T-helper 2 cell (primary cell): ENCODE measurements at places on chromosomes 11 and 22.

DNA sequence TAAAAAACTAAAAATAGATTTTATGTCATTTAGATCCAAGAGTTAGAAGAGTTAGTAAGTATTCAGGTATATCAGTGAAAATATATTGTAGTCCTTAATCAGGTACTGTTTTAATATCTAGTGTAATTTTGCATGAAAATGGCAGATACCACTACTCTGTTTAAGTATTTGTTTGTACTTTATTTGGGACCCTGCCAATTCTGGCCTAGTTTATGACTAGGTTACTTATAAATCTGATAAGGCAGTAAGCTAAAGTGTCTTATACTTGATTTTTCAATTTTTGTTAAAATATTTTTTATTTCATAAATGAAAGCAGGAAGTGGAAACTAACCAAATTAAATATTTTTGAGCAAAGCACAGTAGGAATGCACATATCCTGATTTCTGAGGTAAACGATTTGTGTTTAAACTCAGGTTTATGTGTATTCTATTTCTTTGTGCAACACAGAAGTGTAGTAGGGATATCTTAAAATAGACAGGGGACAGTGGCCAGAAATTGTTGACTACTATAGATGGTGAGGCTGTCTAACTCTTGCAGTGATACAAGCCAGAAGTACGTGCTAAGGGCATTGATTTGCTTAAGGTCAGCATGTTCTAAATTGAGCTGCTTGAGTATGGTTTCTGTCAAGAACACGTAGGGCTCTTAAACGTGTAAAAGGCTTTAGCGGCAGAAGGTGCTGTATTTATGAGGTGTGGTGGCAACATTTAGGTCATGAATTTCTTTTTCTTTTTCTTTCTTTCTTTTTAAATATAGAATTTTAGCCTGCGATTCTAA lies 34.0 kb downstream of the HIPK3 start:
- no peak for DNase-seq

DNA sequence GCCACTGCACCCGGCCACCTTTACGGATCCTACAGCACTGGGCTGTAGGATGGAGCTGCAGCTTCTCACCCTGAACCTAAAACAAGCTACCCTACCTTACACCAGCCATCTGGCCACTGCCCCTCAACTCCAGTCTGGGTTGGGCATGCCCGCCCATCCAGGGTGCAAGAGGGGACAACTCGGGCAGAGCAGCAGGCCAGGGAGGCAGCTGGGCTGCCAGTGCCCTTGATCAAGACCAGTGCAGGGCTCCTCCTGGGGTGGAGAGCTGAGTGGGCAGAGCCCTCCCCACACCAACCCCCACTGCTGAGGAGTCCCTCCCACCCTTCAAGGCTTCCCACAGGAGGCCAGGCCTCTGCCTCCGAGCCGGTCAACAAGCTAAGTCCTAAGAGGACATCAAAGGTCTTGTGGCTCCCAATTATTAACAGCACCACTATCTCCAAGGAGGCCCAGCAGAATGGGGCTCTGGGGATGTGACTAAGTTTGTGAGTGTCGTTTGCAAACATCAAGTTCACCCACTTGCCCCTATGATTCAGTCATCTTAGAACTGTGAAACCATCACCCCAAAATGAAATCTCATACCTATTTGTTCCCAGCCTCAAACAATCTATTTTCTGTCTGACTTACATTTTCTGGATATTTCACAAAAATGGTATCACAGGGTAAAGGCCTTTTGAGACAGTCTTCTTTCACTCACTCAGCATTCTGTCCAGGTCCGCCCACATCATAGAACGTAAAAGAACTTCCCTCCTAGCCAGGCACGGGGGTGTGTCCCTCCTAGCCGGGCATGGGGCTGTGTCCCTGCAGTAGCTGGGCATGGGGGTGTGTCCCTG lies 11.0 kb downstream of the GATD1 start:
- DNase-seq = no peak

DNA sequence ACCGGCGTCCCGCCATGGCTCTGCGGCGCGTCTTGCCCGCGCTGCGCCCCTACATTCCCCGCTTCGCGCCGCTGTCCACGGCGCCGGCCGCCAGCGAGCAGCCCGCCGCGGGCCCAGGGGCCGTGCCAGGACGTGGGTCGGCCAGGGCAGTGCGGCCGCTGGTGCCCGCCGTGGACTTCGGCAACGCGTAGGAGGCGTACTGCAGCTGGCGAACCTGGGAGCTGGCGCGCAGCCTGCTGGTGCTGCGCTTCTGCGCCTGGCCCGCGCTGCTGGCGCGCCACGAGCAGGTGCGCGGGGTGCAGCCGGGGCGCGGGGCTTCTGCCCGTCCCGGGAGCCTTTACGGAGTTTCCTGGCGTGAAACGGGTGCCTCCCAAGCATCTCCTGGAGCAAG lies 20.1 kb downstream of the DGCR6L start:
- no peak for DNase-seq

GRCh38 chr11:119091966-119092879 lies 7.5 kb downstream of the HMBS start:
- DNase-seq = no peak

- DNase-seq = no peak
Measured at GRCh38 chr11:118789501-118790356, 1.2 kb downstream of the DDX6 start.

DNA sequence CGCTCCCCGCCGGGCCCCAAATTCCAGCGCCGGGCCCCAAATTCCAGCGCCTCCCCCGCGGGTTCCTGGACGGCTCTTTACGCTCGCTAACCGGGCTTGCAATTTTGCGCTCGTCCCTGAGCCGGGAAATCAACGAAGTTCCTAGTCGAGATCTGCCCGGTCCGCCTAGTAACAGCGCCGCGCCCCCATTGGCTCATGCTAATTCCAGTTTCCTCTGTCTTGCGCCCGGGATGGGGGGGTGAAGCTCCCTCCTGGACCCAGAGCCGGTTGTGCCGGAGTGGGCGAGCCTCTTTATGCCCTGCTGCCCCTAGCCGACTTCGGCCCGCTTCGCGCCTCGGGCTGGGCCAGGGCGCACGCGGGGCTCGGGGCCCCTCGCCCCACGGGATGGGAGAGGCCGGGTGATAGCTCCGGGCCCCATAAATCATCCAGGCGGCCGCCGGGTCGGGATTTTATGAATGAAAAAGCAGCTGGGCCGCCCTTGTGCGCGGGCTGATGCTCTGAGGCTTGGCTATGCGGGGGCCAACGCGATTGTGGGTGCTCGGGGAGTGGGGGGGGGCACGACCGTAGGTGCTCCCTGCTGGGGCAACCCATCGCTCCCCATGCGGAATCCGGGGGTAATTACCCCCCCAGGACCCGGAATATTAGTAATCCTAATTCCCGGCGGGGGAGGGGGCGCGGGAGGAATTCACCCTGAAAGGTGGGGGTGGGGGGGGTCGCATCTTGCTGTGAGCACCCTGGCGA lies 1.8 kb upstream of the CCND1 start:
- DNase-seq = no peak

GRCh38 chr11:17343907-17344306 lies 7.7 kb upstream of the NCR3LG1 start:
- no peak for DNase-seq

GRCh38 chr22:37740455-37741311 lies 43.8 kb downstream of the TRIOBP start:
- no peak for DNase-seq

GRCh38 chr11:783581-784015 lies 6.3 kb downstream of the CEND1 start:
- DNase-seq = no peak

DNA sequence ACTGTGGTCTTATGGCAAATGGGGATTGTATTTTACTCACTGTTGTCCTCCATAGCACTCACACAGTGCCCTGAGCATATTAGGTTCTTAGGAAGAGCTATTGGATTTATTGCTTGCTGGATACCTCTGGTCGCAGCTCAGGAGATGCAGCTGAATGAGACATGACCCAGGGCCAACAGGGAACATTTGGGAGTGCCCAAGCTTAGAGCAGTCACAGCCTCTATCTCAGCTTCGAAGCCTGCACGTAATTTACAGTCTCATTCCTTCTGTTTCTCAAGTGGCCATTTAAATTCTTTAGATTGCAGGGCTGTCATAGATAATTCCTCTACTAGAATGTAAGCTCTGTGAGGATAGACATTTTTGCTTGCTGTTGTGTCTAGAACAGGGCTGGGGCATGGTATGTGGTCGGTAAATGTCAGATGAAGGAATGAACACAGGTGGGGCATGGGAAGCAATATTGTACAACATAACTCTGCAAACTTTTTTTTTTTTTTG lies 192.8 kb downstream of the GRIK4 start:
- DNase-seq = no peak
